ENCODE measurements at places on chromosomes 5 and 9.
A peak's percentile ranks its signal among the peaks of the same experiment; 100 is the strongest.

GRCh38 chr5:83554133-83554532 lies 82.6 kb downstream of the VCAN start:
- DNase-seq, result no peak

- no peak for DNase-seq
Measured at GRCh38 chr5:150499437-150499956, 8.4 kb upstream of the NDST1 start.

DNA sequence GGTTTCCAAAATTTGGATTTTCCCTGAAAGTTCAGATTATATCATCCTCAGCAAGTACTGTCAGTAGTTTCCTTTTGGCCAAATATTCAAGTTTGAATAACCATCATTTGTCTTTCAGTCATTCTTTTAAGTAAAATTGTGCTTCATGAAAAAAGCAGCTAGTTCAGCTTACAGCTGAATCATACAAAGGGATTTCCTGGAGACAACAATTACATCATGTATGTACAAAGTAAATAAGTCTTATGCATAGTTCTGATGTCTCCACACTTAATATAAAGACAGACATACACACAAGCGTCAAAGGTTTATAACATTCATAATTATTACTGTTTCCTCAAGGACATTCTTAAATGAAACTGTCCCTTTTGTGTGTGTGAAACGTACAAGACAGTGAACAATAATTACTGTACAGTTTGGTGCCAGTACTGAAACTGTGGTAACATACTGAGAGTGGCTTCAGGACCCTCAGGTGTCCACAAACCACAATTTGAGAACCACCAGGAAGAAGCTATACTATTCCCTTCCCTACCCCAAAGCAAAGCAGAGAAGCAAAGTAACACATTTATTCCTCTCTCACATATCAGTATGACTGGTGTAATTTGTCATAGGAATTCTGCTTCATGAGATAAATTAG lies 746.6 kb downstream of the TAF11L14 start:
- no peak for DNase-seq

DNA sequence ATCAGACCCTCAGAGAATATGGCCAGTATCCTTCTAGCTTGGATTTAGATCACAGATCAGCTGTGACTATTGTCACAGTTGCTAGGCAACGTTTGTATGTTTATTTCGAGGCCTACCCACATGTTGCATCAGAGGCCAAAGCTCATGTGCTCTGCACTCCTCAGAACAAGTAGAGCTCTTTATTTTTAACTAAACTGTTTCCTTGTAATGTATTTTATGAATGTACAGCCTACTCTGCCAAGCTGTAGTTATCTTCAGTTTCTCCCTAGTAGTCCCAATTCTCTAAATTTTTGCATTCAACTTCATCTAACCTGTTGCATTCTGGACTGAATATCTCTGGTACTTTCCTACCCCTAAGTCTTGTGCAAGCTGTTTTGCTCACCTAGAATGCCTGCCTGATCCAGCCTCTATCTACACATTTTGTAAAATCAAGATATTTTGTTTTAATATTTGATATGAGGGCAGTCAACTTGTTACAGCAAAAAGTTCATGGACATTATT lies 52.8 kb downstream of the CAST start:
- DNase-seq, result no peak

GRCh38 chr5:73282923-73283322 lies 109.9 kb downstream of the TMEM174 start:
- no peak for DNase-seq

- DNase-seq, result no peak
Measured at GRCh38 chr5:128305341-128305740, 221.8 kb downstream of the SLC12A2 start.

- no peak for DNase-seq
Measured at GRCh38 chr9:123739387-123739786, 190.5 kb downstream of the DENND1A start.

GRCh38 chr9:112135706-112136105 lies 39.4 kb downstream of the SUSD1 start:
- DNase-seq, result no peak

- no peak for DNase-seq
Measured at GRCh38 chr5:172267943-172268342, 15.6 kb downstream of the UBTD2 start.

- no peak for DNase-seq
Measured at GRCh38 chr9:120383611-120383998, 196.4 kb downstream of the CDK5RAP2 start.

GRCh38 chr9:3842839-3843238 lies 317.0 kb upstream of the RFX3 start:
- no peak for DNase-seq

DNA sequence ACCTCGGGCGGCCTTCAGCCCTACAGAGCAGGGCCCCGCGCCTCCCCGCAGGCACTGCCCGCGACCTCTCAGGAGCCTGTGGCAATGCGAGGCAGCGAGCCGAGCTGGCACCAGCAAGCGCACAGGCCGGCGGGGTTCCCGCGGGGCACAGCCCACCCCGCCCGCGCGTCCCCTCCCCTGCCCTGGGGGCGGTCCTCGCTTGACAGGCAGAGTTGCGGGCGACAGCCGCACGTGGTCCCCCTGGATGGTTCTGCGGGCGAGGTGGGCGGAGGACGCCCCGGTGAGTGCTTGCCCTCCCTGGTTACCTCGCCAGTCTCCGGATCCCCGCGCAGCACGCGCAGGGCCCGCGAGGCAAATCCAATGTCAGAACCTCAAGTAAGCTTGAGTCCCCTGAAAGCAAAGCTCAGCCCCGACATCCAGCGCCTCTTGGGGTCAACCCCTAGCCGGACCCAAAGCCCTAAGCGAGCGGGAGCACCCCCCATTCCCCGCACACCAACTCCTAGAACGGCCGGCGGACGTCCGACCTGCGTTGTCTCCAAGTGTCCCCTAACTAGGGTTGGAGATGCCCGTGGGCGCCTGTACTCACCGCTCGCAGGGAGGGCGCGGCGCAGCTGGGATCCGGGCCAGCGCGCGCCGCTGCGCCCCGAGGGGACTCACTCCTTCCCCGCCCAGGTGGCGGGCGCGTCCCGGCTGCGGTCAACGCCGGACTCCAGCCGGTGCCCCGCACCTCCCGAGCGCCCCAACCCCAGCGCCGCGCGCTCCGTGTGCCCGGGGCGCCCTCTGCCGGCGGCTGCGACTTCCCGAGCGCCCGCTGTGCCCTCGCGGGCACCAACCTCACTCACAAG lies at the start of gene DRD1:
DRD1 (minus strand) TSS at position 123 of the 845 bp plus-strand sequence. CDS start 1,083 bp downstream, outside the sequence.
- DNase-seq, result peak; percentile 7

DNA sequence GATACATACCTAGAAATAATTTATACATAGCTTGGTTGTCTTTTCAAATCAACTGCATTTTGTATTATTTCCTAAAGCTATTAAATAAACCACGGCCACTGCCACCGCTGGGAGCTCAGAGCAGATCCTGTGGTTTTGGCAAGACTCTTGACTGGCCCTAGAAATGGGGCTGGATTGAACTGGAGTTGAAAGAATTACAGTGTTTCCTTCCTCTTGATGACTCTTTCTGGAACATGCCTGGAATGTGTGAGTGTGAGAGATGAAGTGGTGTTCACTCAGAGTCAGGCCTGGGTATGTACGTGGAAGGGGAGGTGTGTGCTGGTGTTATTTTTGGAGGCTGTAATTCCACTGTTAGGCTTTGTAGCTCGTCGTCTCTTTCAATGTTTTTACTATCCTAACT lies 45.9 kb downstream of the TEK start:
- no peak for DNase-seq
